ENCODE measurements at places on chromosomes 5 and 9. TPM values are rescaled to one million over a fixed set of nuclear protein-coding genes. Genes with fewer than 3 reads are reported as not detected.
A peak's percentile ranks its signal among the peaks of the same experiment; 100 is the strongest.

The MCTP1 gene
- 12.7 TPM for total RNA-seq

- DNase-seq, result no peak
Measured at GRCh38 chr9:76561900-76562299, 102.9 kb downstream of the GCNT1 start.

- DNase-seq, result no peak
Measured at GRCh38 chr9:444528-444927, 229.9 kb downstream of the DOCK8 start.

The PPP3R2 gene
- total RNA-seq, result not detected

DNA sequence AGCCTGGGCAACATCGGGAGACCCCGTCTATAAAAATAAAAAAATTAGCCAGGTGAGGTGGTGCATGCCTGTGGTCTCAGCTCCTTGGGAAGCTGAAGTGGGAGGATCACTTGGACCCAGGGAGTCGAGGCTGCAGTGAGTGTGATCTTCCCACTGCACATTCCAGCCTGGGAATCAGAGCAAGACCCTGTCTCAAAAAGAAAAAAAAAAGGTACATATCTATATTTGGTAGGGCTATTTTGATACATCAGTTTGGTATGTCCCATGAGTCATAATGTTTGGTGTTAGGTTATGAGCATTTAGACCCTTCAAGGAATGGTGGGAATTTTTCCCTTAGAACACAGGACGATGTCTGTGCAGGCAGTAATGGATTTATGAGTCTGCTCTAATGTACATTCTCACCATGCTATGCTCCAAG is 55.3 kb upstream of the POU4F3 start:
- peak; percentile 92 for DNase-seq

GRCh38 chr5:169431386-169431785 is 130.4 kb upstream of the SLIT3 start:
- no peak for DNase-seq

DNA sequence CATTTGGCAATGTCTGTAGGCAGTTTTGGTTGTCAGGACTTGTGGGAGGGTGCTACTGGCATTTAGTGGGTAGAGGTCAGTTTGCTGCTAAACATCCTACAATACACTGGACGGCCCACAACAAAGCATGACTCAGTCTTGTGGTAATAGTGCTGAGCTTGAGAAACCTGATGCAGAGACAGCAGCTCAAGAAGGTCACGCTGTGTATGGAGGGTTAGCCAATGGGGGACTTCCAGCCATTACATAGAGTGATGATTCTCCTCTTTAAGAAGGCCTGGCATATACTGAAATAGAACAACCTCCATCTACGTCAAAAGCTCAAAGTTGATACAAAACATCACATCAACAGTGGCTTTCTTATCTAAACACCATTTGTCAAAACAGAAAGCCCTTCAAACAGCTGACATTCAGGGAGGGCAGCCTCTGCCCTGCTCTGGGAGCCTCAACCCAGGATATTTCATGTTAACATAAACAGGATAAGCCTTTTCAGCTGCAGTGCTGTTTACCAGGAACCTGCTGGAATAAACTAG is 143.0 kb downstream of the GPBP1 start:
- peak; percentile 91 for DNase-seq

DNA sequence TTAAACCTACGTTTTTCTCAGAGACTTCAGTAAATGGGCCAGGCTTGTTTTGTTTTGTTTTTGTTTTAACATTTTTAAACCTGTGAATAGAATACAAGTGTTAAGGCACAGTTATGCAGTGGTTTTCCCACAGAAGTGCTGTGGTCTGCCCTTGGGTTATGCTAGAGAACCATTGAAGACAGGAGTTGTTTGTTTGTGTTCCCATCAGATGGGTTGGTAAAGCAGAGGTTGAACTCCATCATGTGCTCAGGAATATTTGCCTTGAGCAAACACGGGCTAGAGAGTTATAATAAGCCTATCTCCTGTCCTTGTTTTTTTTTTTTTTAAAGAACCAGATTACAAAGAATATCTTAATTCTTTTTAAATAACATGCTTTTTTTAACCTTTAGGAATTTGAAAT is 28.5 kb downstream of the RHOBTB3 start:
- peak; percentile 54 for DNase-seq
